ENCODE measurements at places on chromosomes 1 and 21. TPM values are rescaled to one million over a fixed set of nuclear protein-coding genes. Genes with fewer than 3 reads are reported as not detected.

DNA sequence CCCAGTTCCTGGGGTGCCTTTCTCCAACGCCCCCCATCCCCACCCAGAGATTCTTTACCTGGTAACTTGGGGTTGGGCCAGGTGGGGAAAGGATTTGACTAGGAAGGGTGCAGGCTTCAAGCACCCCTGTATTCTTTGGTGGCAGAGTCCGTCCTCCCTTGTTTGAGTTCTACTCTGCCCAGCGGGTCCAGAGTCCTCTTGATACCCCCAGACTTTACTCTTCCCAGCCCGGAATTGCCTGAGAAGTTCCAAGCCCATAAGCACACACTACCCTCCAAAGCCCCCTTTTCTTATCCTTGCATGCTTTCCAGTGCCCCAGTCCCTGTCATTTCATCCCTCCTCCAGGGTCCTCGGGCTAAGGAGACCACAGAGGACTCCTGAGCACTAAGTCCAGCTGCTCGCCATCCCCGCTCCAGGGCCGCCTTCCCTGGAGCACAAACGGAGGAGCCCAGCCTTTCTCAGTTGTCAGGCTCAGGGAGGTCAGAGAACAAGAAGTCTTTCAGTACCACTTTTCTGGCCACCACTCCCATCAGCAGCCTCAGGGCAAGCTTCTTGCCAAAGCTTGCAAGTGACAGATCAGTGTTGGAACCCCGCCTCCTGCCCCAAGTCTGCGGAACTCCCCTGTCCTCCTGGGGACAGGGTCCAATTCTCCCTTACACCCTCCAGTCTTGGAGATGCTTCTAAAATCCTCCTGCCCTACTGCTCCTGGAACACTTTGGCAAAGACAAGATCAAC lies 12.2 kb downstream of the SLC45A3 start:
- peaks cover 3% of the 10 kb centered on the region for H3K36me3 ChIP-seq
- no peak for DNase-seq
- H3K27me3 ChIP-seq, result peaks cover 3% of the 10 kb centered on the region
- peaks cover 57% of the 10 kb centered on the region for H3K4me1 ChIP-seq
- H3K4me3 ChIP-seq, result no peak overlapping the region
- H3K27ac ChIP-seq, result peak overlapping the region; percentile 47

DNA sequence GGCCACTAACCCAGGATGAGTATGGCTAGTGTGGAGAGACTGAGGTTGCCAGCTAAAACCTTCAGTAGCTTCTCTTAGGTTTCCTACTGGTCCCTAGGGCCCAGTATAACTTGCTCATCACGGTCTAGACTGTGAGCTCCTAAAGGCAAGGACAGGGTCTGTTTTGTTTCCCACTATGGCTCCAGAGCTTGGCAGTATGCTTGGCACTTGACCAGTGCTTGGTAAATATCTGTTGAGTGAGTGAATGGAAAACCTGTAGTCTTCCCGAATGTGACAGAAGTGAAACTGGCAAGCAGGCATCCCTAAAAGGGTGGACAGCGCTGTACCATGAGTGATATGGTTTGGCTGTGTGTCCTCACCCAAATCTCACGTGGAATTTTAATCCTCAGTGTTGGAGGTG lies 13.1 kb upstream of the PARS2 start:
- H3K4me1 ChIP-seq, result peaks cover 28% of the 10 kb centered on the region
- no peak overlapping the region for H3K4me3 ChIP-seq
- no peak overlapping the region for H3K27ac ChIP-seq

The CASQ2 gene
- 3.1 TPM for total RNA-seq

The OR2M3 gene
- 0.06 TPM for total RNA-seq

DNA sequence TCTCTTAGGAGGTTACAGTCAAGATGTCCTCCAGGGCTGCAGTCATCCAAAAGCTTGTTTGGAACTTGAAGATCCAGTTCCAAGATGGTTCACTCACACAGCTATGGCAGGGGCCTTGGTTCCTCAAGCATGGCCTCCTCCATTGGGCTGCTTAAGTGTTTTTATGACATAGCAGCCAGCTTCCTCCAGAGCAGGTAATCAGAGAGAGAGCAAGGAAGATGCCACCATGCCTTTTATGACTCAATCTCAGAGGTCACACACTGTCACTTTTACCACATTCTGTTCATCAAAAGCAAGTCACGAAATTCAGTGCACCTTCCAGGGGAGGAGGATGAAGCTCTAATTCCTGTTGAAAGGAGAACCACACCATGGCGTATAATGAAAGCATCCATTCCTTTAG lies 17.1 kb downstream of the ELAPOR1 start:
- H3K4me1 ChIP-seq, result peaks cover 9% of the 10 kb centered on the region
- no peak overlapping the region for H3K4me3 ChIP-seq
- no peaks in the 10 kb centered on the region for H3K36me3 ChIP-seq
- no peak for DNase-seq
- H3K27ac ChIP-seq, result no peak overlapping the region

GRCh38 chr1:205381305-205381704 lies 24.6 kb upstream of the KLHDC8A start:
- no peaks in the 10 kb centered on the region for H3K36me3 ChIP-seq
- no peak overlapping the region for H3K4me3 ChIP-seq
- no peak for DNase-seq
- no peaks in the 10 kb centered on the region for H3K27me3 ChIP-seq
- H3K27ac ChIP-seq, result no peak overlapping the region

The ZBTB37 gene
- 26.3 TPM for total RNA-seq

The REN gene
- not detected for total RNA-seq

The SLC44A3 gene
- total RNA-seq, result 8.9 TPM
